ENCODE measurements at places on chromosomes 11 and 22.

DNA sequence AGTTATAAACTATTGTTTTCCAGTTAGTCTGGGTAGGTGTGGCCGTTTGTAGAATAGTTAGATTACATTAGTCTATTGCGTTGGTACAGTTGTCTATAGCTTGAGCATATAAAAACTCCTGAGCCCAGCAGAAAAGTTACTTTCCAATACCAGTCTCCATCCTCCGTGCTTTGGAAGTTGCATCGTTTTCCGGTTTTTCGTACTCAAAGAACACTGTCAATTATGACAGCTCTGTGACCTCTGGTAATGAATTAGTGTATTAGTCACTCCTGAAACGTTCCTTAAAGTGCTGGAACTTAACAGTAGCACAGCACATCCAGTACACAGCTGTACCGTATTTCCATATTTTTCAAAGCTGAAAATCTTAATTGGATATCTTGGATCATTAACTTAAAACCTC, 808 bp upstream of the MSANTD2 start:
- DNase-seq, result no peak

GRCh38 chr11:95148938-95149337, 59.3 kb downstream of the ENDOD1 start:
- no peak for DNase-seq

GRCh38 chr11:45890886-45891550, 5.6 kb downstream of the MAPK8IP1 start:
- no peak for DNase-seq

DNA sequence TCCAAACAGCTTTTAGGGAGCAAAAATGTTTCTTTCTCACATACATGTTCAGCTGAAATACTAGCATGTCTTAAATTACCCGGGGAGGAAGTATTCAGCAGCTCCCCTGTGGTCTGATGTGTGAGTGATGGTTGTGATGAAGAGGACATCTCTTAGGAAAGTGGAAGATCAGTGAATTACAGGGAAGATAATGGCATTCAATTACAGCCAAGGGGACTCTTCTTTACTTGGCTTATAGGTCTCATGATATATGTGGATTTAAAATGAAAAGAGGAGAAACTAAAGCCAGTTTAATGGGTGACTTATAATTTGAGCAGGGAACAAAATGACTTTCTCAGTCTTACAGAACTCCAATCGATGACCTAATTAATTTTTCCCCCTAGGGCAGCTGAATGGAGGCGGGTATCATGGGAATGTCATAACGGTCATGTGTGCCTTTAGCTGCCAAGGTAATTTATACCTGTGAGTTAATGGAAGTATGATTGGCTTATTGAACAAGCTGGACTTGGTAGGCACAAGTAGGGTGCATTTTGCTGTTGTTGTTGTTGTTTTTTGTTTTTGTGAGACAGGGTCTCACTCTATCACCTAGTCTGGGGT, 198.8 kb downstream of the HIPK3 start:
- DNase-seq, result no peak

- DNase-seq, result no peak
Observed at GRCh38 chr11:44709281-44709562, 17.5 kb upstream of the TSPAN18 start.

GRCh38 chr22:31211482-31211861, 626 bp upstream of the LIMK2 start:
- DNase-seq, result no peak

GRCh38 chr11:8033305-8034105, 46.4 kb downstream of the EIF3F start:
- peak; percentile 80 for DNase-seq

DNA sequence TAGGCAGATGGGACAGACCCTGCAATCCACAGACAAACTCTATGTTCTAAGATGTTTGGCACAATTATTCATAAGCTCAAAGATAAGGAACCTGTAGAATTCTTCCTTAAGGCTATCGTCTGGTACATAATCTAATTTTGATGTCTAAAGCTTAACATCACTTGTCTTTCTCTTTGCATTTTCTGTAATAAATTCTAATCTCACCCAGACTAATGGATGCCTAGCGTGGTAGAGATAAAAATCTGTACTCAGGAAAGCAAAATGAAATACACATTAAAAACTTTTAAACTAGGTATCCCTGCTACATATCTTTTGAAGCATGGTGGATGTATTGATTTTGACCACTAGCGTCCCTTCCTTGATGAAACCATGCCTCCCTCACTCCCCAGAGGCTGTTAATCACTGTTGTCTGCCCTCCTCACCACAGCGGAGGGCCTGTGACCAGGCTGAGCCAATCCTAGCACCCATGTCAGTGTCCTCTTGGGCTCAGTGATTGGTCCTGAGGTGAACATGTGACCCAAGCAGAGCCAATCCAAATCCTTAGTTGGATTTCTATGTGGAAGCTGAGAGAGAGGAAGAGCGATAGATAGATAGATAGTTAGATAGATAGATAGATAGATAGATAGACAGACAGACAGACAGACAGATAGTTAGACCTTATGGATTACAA, 82.2 kb upstream of the GRK3 start:
- DNase-seq, result no peak

- DNase-seq, result no peak
Observed at GRCh38 chr22:44689915-44690524, 12.0 kb upstream of the PRR5 start.

GRCh38 chr22:29753808-29754657, 12.8 kb downstream of the ZMAT5 start:
- no peak for DNase-seq

DNA sequence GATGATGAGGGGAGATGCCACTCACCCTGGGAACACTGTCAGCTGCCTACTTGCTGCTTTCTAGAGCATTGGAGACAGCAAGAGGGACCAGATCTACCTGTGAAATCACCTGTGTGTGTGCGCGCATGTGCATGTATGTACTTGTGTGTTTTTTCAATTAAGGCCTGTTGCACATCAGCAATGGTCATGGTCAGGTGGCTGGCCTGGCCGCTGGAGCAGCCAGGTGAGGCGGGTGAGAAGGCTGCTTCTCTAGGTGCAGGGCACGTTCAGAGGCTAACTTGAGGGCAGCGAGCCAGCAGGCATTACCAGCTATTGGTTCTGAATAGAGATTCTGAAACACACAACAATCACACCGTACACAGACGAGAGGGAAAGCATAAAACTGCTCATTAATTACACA, 65.1 kb downstream of the PARVG start:
- no peak for DNase-seq

DNA sequence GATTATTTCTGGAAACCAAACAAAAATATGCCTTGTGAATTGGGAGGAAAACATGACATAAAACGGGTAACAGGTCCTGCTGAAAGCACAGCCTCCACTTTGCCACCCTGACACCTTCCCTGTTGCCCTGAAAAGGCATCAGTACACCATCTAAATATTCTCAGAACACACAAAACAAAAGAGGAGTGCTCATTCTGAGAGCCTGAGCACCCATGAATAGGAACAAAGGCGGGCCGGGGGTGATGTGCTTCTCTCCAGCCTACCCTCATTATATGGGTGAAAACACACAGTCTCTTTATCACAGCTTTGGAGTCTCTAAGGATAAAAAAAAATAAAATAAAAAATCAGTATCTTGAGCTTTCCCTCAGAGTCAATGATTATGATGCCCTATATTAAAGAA, 19.7 kb downstream of the SCUBE2 start:
- DNase-seq, result no peak

- DNase-seq, result no peak
Observed at GRCh38 chr11:19689281-19690000, 23.2 kb upstream of the NAV2 start.

- no peak for DNase-seq
Observed at GRCh38 chr22:29313576-29314466, 1.7 kb downstream of the RASL10A start.

- peak; percentile 77 for DNase-seq
Observed at GRCh38 chr11:43852057-43852636, 28.5 kb upstream of the ALKBH3 start.

DNA sequence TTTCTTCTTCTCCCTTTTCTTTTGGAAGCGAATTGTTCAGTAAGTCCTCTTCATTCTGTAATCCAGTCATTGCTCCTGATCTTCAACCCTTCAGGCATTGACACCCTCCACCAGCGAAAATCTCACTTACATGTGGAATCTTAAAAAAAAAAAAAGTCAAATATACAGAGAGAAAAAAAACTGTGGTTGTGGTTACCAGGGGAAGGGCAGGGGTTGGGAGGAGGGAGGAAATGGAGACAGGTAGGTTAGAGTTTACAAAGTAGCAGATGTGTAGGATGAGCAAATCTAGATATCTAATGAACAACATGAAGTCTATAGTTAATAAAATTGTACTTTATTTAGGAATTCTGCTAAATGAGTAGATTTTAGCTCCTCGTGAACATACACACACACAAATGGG, 17.7 kb upstream of the TMEM123 start:
- no peak for DNase-seq

GRCh38 chr11:86922225-86922624, 33.0 kb downstream of the FZD4 start:
- no peak for DNase-seq

GRCh38 chr11:131036514-131036913, 120.2 kb upstream of the SNX19 start:
- DNase-seq, result no peak

GRCh38 chr22:23401111-23401909, 178.8 kb downstream of the IGLL1 start:
- DNase-seq, result no peak

DNA sequence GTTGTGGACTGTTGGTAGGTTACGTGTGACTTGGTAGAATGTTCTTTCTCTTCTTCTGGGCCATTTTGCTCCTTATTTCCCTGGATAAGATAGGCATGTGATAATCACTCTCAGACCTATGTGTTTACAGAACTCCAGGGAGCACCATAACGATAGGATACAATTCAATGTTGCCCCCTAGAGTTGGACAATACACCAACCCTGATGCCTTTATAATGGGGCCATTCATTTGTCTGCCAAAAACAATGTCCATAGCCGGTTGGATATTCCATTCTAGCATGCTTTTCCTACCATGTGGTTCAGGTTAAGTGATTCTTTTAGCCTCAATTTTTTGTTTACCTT, 60.5 kb downstream of the APIP start:
- no peak for DNase-seq

DNA sequence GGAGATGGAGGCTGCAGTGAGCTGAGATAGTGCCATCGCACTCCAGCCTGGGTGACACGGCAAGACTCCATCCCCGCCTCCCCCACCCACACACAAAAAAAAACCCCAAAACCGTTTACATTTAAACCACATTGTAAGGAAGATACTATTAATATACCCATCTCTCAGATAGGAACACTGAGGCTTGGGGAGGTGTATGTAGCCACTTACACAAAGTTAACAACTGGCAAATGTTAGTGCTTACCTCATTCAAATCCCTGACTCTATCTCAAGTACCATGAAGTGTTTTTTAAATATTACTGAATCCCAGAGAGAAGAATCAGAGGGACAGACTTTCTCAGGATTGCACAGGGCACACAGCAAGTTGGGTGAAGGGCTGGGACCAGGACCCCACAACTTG, 164.5 kb downstream of the MIAT start:
- no peak for DNase-seq

DNA sequence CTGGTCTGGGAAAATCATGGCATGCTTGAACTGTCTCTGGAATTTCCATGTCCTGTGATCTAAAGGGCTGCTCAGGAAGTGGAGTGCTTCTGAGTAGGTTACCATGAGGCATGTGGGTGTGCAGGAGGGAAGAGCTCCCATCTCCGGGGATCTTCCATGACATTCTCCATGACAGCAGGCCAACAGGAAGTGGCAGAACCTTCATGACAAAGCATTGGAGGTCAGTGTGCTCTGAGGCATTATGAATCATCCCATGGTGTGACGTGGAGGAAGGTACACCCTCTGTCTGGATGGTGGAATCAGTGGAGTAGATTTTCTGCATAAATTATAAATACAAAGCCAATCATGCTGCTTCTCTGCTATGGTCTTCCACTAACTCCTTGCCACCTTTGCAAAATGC, 139.6 kb upstream of the E2F8 start:
- peak; percentile 31 for DNase-seq

GRCh38 chr11:46966773-46967172, 30.2 kb downstream of the CSTPP1 start:
- DNase-seq, result no peak

- DNase-seq, result no peak
Observed at GRCh38 chr11:102716527-102716926, 8.2 kb downstream of the MMP8 start.

- no peak for DNase-seq
Observed at GRCh38 chr11:7511401-7511800, 2.4 kb upstream of the PPFIBP2 start.

DNA sequence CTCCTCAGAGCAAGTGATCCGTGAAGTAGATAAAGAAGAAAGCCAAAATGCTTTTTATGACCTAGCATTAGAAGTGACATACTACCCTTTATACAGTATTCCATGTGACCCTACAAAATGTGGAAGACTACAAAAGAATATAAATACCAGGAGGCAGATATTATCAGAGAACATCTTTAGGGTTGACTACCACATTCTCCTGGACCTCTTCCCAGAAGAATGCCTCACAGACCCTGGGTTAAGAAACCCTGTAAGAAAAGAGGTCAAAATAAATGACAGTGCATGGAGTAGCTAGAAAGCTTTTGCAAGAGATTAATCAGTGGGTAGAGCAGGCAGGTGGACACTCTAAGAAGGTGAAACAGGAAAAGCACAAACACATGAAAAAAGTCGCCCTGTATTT, 69.2 kb downstream of the FANCF start:
- no peak for DNase-seq

DNA sequence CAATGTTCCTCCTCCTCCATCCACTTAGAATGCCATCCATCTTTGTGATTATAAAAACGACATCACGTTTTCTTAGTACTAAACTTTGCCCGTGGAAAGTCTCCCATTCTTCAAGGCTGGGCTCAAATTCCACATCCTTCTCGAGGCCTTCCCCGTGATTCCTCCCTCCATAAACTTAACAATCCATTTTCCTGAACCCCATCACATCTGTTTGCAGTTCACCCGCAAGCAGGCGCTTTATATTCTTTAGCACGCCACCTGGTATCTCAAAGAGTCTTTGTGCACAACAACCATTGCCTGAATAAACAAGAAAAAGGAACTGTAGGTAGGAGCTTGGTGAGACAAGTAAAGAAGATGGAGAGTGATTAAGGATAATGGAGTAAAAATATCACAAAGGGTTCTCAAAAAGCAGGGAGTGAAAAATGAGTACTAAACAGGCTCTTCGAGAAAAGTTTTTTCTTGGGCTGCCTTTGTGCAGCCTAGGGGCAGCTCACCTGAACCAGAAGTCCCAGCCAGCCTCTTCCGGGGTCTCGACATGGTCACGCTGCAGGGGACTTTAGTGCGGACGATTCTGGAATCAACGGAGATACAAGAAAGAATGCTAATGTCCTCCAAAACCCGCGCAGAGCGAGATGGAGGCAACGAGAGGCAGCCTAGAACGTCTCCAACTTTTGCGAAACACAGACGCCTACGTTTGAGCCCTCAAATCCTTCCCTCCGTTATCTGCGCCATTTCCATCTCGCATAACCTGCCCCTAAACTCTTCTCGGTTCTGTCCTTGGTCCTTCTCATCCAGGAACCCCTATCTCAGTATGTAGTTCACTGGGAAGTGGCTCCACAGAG, 585 bp downstream of the THYN1 start:
- no peak for DNase-seq

GRCh38 chr11:69968396-69969347, 109.4 kb upstream of the ANO1 start:
- DNase-seq, result no peak

Data from fibroblast of the conjunctiva (primary cell).